Coronary artery (tissue), 2 donors: ENCODE measurements at places on chromosomes 6 and 20.
A peak's percentile ranks its signal among the peaks of the same experiment; 100 is the strongest.

DNA sequence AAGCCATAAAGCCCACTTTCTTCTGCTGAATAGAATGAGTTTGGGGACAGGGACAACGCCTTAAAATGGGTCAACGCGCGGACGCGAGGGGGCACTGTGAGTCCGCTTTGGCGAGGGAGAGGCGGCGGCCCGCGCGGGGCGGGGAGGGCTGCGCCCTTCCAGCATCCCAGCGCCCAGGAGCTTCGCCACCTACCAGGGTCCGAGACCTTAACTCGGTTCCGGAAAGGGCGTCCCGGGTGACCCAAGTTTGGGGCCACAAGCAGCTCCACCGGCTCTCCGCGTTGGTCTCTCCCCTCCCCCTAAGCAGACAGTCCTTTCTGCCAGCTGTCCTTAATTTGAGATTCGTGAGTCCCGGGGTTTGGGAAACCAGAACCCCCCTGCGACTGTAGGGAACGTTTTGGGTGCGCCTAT, 1.8 kb upstream of the SAMD5 start:
- DNase-seq, result no peak

GRCh38 chr6:137944793-137945498, 77.9 kb downstream of the TNFAIP3 start:
- DNase-seq, result no peak

GRCh38 chr6:23316931-23317330, 747.6 kb downstream of the HDGFL1 start:
- DNase-seq, result no peak

DNA sequence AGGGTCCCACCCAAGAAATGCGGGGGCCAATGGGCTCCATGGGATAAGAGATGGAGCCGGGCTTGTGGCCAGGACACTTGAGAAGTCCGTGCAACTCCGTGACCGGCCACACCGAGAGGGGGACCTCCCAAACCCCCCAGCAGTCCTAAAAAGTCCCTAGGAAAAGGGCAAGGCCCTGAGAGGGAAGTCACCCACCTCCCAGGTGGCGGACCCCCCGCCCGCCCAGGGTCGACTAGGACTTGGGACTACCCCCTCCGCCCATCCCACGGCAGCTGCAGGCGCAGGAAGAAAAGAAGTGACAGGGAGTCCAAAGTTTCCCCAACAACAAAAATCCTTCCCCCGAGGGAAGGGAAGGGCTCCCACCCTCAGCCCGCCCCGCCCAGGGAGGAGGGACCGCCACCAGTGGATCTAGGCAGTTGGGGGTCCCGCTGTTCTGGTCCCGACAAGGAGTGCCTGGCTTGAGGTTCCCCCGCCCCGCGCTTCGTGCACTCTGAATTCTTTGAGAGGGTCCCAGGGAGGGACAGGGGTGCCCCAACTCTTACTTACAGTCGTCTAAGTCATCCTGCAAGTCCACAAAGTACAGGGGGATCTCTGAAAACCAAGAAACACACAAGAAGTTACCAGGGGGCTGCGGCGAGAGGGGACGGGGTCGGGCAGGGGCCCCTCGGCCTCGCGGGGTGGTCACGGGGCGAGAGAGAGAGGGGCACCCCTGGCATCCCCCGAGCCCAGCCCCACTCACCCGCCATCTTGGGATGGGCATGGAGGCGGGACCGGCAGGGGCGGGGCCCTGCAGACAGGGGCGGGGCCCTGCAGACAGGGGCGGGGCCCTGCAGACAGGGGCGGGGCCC, 611 bp upstream of the RAB22A start:
- peak; percentile 81 for DNase-seq

DNA sequence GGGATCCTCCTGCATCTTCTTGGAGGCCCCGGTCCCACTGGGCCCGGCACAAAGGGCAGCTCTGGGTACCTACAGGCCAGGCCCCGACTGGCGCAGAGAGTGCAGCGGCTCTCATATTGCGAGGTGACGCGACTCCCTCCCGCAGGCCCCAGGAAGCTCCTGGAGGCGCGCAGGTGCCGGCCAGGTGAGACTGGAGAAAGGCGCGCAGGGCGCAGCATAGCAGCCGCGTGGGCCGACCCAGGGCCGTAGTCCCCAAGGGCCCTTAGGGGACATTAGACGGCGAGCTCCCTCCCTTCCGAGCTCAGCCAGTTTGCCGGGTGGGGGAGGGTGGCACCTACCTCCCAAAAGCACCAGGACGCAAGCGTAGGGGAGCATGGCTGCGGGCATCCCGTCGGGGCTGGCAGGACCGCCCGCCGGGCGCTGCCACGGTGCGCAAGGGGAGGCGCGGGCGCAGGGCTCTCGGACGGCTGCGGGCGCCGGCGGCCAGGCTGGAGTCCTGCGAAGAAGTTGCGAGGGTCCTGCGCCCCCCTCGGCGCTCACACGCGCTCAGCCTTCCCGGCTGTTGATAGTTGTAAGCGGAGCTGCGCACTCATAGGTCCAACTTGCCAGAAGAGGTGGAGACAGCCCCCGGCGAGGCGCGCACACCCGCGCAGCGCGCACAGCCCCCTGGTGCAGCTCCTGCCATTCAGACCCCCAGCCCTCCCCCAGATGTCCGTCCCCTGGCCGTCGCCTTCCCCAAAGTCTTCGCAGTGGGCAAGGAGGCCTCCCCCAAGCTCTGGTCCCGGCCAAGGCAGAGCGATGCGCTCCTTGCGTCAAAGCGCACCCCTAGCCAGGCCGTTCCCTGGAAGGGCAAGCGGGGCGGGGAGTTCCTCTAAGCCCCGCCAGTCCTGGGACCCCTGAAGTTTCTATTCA, 622 bp downstream of the APCDD1L start:
- DNase-seq, result no peak

DNA sequence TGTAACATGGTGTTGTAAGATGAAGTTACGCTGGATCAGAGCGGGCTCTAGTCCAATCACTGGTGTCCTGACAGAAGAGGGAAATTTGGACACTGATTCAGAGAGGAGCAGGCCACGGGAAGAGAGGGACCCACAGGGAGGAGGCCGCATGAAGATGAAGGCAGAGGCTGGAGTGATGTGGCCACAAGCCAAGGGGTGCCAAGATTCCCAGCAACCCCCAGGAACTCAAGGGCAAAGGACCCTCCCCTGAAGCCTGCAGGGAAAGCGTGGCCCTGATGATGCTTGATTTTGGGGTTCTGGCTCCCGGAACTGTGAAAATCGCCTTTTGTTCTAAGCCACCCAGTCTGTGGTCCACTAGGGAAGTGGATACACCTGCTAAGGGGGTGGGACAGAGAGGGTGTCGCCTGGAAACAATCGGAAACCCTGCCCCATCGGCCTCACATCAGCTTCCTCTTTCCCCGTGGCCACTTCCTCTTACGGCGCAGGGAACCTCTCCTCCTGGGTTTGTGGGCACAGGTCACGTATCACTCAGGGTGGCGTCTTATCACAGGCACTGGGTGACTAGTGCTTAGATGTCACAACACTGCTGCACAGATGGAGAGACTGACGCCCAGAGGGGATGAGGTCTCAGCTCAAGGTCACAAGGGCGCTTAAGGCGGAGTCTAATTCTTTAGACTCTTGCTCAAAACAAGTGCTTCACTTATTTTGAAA, 58.0 kb downstream of the SULF2 start:
- no peak for DNase-seq

- no peak for DNase-seq
Observed at GRCh38 chr6:44006872-44007303, 120.4 kb downstream of the MRPL14 start.
